Transverse colon (tissue), 4 donors: ENCODE measurements at places on chromosomes 6 and 20. TPM values are rescaled to one million over a fixed set of nuclear protein-coding genes. Genes with fewer than 3 reads are reported as not detected.

- no peak for DNase-seq
Observed at GRCh38 chr6:125930765-125931418, 25.7 kb upstream of the HINT3 start.

DNA sequence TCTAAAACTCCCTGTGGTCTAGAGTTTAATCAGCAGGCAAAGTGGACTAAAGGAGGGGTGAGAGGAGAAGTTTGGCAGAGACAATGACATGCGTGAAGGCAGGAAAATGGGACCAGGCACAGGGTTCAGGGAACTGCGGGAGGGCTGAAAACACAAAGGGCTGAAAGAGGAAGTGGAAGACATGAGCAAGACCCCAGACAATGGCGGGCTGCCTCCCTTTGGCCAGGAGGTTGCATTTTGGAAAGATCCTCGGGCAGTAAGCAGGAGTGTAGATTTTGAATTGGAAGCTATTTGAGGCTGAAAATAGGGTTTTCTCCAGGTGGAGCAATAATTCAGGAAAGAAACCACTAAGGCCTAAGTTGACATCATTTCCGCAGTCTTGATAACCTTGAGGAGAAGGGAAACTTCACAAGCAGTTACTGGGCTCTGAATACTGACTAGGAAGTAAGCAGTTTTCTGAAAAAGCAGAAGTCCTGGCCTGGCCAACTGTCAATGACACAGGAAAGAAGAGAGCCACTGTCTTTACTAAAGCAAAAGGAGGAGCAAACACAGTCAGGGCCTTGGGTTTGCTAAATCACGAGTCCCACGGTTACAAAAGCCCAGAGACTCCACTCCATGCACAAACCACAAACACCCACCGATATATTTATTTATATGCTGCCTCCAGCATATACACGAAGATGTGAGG, 3.4 kb downstream of the LY86 start:
- peak; percentile 34 for DNase-seq

DNA sequence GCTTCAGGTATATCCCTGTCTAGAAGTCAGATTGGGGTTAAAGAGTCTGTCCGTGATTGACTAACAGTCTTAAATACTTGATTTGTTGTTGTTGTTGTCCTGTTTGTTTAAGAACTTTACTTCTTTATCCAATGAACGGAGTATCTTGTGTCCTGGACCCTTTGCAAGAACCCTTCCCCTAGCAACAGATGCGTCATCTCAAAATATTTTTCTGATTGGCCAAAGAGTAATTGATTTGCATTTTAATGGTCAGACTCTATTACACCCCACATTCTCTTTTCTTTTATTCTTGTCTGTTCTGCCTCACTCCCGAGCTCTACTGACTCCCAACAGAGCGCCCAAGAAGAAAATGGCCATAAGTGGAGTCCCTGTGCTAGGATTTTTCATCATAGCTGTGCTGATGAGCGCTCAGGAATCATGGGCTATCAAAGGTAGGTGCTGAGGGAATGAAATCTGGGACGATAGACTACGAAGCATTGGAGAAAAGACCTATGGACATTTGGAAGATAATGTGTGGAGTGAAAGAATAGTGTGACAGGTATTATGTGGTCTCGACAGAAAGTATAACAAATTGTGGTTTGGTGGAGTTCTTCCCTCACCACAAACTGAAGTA, at the start of gene HLA-DRA:
HLA-DRA (plus strand) TSS at position 286 of the 613 bp plus-strand sequence; CDS start at position 350, 64 bp downstream.
- DNase-seq = no peak

- DNase-seq = peak; percentile 43
Observed at GRCh38 chr20:57212534-57213276, 53.7 kb downstream of the BMP7 start.

DNA sequence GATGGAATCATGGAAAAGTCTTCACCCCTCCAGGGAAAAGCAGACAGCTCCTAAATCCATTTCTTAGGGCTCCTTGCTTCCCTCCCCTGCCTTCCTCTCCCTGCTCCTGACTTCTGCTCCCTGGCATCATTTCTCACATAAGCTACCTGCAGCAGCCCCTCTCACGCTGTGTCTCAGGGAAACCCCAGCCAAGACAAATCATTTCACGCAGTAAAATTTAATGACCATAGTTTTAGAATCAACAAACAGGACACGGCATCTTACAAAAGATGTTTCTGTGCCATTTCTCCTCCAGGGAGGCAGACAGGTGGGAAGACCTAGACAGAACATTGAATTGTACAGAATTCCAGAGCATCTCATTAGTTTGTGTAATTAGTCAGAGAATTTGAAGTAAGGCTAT, 16.5 kb upstream of the FOXQ1 start:
- DNase-seq = no peak

- no peak for DNase-seq
Observed at GRCh38 chr20:19083136-19083621, 129.3 kb upstream of the SLC24A3 start.

GRCh38 chr6:24092407-24092806, 33.6 kb upstream of the NRSN1 start:
- DNase-seq = no peak

ARG1 gene
- not detected for total RNA-seq

WFDC5 gene
- total RNA-seq = not detected

ZSCAN23 gene
- 2.5 TPM for total RNA-seq

RSPH9 gene
- not detected for total RNA-seq

DNA sequence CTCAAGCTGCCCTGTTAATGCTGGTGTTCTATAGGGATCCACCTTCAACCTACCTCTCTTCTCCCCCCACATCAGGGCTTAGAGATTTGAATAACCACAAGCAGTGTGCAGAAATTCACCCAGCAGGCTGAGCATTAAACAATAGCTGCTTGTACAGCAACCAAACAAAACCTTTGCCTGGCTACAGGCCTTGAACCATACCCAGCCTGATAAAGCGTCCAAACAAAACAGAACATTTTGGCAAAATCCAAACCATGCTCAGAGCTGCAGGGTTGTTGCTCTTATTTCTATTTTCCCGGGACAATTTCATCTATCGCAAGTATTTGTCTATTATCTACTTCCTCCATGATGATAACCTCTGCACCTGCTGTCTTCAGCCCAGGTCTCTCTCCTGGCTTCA, 142.3 kb downstream of the UNC5CL start:
- no peak for DNase-seq

DAAM2 gene
- total RNA-seq = 15.7 TPM

DNA sequence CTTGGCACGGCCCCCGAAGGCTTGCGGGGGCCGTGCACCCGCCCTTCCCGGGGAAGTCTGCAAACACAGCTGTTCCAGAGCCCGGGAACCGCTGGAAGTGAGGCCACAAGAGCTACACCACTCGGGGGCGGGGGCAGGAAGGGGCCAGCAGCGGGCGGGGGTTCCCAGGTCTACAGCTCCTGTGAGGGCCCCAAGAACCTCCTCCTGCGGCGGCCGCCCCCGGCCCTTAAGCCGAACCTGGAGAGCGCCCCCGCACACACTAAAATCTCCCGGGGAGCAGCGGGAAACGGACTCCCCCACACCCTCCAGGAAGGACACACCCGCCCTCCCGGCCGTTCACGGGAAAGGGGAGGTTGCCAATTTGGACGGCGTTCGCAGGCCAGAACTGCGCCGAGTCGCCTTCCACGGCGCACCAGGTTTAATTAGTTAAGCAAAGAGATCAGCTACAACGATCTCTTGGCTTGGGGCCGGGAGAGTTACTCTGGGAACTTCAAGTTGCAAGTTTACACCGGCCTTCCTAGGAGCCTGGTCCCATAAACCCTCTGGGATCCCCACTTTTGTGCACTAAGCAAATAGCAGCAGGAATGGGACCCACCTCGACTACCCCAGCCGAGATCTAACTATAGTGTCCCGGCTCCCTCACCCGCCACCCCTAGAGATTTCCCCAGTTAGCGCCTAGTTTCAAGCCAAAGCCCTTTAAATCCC, 1.7 kb downstream of the JAG1 start:
- DNase-seq = peak; percentile 74

TTK gene
- 9.4 TPM for total RNA-seq

FILIP1 gene
- 6.0 TPM for total RNA-seq

DNA sequence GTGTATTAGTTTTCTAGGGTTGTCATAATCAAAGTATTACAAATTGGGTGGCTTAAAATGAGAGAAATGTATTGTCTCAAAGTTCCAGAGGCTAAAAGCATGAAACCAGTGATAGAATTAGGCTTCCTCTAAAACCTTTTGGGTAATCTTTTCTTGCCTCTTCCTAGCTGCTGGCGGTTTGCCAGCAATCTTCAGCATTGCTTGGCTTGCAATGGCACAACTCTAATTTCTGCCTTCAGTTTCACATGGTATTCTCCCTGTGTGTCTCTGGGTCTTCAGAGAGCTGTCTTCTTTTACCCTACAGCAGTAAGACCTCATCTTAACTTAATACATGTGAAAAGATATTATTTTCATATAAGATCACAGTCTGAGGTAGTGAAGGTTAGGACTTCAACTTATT, 479.1 kb upstream of the GJE1 start:
- DNase-seq = no peak

- DNase-seq = no peak
Observed at GRCh38 chr6:133697666-133698065, 191.2 kb upstream of the TCF21 start.

- no peak for DNase-seq
Observed at GRCh38 chr6:55957961-55958422, 82.6 kb upstream of the BMP5 start.

DNA sequence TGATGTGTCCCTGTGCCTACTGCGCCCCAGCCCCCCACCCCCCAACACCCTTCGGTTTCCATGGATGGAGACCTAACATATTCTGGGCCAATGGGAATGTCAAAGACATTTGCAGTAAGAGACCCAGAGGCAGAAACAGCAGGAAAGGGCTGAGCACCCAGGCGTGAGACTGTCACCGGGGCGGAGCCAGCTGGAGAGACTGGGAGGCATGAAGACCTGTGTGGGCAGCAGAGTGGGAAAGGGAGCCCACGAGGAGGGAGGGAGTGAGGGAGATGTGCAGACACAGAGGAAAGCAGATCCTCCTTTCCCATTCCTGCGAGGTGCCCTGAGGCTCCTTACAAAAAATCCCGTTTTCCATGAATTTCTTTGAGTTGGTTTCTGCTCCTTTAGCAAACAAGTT, 150.2 kb downstream of the FOXC1 start:
- DNase-seq = no peak

- DNase-seq = no peak
Observed at GRCh38 chr6:117346142-117346930, 79.4 kb downstream of the ROS1 start.

CLVS2 gene
- 0.41 TPM for total RNA-seq

GRCh38 chr6:30685157-30686008, 1.1 kb downstream of the PPP1R18 start:
- peak; percentile 36 for DNase-seq

DNA sequence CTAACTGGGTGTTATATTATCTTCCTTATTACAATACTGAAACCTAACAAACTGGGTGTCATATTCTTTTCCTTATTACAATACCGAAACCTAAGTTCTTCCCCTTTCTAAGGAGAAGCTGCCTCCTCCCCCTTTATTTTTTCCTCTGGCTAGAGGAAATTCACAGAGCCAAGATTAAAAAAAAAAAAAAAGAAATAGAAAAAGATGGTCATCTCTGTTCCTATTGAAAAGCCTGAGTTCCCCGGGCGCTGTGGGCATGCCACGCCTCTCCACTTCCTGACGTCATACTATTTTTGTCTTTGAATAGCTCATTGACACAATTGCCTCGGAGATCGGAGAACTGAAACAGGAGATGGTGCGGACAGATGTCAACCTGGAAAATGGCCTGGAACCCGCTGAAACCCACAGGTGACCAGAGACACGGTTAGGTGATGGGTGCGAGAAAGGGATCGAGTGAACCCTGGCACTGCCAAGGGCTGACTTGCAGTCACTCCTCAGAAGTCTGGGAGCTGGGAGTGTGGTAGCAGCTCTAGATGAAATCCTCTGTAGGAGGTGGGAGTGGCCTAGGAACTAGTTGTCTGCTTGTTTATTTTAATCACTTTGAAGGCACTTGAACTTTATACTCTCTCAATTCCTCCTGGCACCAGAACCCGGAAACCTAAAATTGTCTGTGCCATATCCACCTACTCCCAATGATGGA, 82.2 kb upstream of the NAA20 start:
- DNase-seq = peak; percentile 75

GRCh38 chr20:5136096-5136495, 9.3 kb downstream of the CDS2 start:
- no peak for DNase-seq

DNA sequence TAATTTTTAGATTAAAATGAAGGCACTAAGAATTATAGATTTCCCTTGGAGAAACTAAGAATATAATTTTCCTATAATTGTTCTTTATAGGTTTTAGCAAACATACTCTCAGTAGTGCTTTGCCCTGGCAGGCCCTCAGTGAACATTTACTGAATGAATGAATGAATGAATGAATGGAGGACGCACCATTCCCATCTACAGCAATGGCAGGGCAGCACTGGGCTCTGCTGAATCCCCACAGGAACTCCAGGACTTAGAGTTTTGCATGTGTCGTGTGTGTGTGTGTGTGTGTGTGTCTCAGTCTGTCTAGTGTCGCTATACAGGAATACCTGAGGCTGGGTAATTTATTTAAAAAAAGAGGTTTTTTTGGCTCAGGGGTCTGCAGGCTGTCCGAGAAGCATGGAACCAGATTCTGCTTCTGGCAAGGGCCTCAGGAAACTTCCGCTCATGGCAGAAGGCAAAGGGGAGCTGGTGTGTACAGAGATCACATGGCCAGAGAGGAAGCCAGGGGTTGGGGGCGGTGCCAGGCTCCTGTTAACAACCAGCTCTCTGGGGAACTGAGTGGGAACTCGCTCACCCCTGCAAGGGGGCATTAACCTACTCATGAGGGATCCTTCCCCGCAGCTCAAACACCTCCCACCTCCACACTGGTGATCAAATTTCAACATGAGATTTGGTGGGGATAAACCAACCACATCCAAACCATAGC, 20.1 kb downstream of the RNASET2 start:
- no peak for DNase-seq

GRCh38 chr6:105881608-105882007, 204.5 kb upstream of the PRDM1 start:
- no peak for DNase-seq

- DNase-seq = peak; percentile 21
Observed at GRCh38 chr6:46327779-46328178, 157.0 kb upstream of the ENPP5 start.
